ENCODE measurements at places on chromosomes 16 and 17. TPM values are rescaled to one million over a fixed set of nuclear protein-coding genes. Genes with fewer than 3 reads are reported as not detected.

The GUCY2D gene
- total RNA-seq = not detected

GRCh38 chr16:66961914-66962313 lies 848 bp downstream of the CES3 start:
- no peaks in the 10 kb centered on the region for H3K4me1 ChIP-seq
- no peak for DNase-seq
- no peaks in the 10 kb centered on the region for H3K36me3 ChIP-seq
- no peaks in the 10 kb centered on the region for H3K27me3 ChIP-seq
- H3K4me3 ChIP-seq = no peak overlapping the region

DNA sequence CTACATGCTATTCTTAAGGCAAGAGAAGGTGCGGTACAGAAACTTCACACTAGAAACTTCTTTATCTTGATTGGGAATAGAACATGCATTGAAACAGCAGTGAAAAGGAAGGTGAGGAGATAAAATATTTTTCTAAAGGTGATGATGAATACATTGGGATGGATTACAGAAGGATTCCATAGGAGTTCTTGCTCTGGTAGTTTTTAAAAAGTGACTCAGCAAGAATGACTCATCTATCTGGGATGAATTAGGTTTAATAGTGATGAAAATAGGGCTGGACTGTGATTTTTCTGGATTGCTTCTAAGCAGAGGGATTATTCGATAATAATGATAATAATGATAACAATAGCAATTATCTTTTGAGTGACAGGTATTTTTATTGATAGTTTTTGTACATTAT lies 65.6 kb upstream of the HS3ST4 start:
- no peak overlapping the region for H3K4me3 ChIP-seq
- no peaks in the 10 kb centered on the region for H3K27me3 ChIP-seq
- H3K36me3 ChIP-seq = no peaks in the 10 kb centered on the region
- no peaks in the 10 kb centered on the region for H3K4me1 ChIP-seq
- no peak for DNase-seq

The RSKR gene
- 41.4 TPM for total RNA-seq

The LRRC75A gene
- total RNA-seq = 26.2 TPM

- peaks cover 18% of the 10 kb centered on the region for H3K36me3 ChIP-seq
- peak within 1 kb of the TSS; percentile 74 for H3K4me3 ChIP-seq
- DNase-seq = peak; percentile 91
- H3K27me3 ChIP-seq = peaks cover 7% of the 10 kb centered on the region
- peak within 1 kb of the TSS; percentile 78 for H3K27ac ChIP-seq
- peaks cover 12% of the 10 kb centered on the region for H3K4me1 ChIP-seq
Measured at GRCh38 chr16:89507834-89508590, at the start of gene SPG7. SPG7 (plus strand) TSS chr16:89508403; CDS start chr16:89508418, 15 bp downstream.

GRCh38 chr16:11208916-11209665 lies 46.9 kb downstream of the SOCS1 start:
- no peaks in the 10 kb centered on the region for H3K27me3 ChIP-seq
- H3K36me3 ChIP-seq = no peaks in the 10 kb centered on the region
- H3K27ac ChIP-seq = no peak overlapping the region
- no peaks in the 10 kb centered on the region for H3K4me1 ChIP-seq
- no peak for DNase-seq

DNA sequence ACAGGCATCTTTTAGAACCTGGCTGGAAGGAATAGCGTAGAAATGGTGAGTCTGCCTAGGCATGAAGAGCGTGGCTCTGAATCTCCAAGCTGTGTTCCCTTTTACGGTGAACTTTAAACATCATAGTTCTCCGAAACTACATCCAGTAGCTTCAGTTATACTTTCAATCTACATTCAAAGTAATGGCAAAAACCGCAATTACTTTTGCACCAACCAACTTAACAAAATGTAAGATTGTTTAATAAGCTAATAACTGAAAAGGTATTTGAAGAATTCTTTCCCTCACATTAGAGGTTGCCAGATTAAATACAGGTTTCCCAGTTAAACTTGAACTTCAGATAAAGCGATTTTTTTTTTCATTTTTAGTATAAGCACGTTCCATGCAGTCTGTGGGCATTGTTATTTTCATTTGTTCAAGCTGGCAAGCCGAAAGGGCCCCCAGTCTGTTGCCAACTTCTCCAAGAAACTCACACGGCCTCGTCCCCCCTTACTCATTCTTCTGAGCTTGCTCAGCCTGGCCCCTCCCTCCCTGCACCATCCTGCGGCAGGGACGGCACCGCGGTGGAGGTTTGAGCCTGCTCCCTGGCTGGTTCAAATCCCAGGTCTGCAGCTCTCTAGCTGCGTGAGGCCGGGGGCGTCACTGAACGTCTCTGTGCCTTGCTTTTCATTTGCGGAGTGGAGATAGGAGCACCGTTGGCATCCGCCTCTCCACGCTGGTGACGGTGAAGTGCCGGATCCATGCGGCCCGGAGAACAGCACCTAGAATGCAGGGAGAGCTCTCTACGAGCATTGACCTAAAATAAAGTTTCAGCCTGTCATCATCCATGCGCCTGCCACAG lies 3.5 kb upstream of the MTHFSD start:
- no peak overlapping the region for H3K4me3 ChIP-seq
- H3K27me3 ChIP-seq = peaks cover 13% of the 10 kb centered on the region
- no peak for DNase-seq
- no peaks in the 10 kb centered on the region for H3K4me1 ChIP-seq

- H3K36me3 ChIP-seq = no peaks in the 10 kb centered on the region
- no peaks in the 10 kb centered on the region for H3K4me1 ChIP-seq
- H3K27me3 ChIP-seq = no peaks in the 10 kb centered on the region
Measured at GRCh38 chr17:80092959-80093358, 8.4 kb upstream of the GAA start.

DNA sequence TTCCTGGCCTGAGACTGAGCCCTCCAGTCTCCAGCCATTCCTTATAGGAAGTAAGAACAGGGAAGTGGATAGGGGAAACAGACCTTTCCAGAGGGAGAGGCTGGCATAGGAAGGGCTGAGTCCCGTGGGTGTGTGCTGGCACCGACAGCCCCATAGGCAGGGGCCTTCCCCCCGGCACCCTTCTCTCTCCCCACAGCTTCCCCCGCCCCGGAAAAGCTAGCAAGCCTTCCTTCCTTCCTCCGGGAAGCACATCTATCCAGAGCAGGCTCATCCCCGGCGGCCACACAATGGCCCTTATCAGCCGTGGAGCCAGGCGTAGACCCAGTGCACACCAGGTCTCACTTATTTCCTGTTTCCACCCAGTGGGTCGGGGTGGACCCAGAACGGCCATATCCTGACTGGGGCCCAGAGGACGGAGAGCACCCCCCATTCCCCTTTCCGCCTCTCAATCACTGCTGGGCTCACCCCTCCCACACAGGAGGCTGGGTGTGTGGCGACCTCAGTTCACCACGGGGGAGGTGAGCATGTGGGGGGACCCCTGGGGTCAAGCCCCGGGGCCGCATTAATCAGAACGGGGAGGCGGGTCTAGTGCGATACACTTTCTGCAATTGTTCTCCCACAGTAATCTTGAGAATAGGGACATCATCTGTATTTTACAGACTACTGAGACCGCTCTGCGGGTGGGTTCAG lies 950 bp upstream of the MYO1C start:
- no peak overlapping the region for H3K4me3 ChIP-seq
- no peak overlapping the region for H3K27ac ChIP-seq
- H3K27me3 ChIP-seq = peaks cover 23% of the 10 kb centered on the region
- H3K36me3 ChIP-seq = no peaks in the 10 kb centered on the region
- no peak for DNase-seq
- peaks cover 11% of the 10 kb centered on the region for H3K4me1 ChIP-seq

The CES5A gene
- not detected for total RNA-seq

GRCh38 chr16:85401917-85402766 lies 211.0 kb upstream of the GSE1 start:
- H3K27ac ChIP-seq = no peak overlapping the region
- H3K4me1 ChIP-seq = 0 out of 2 replicates have a peak, but pooled peaks cover 6% of the 10 kb centered on the region
- H3K27me3 ChIP-seq = no peaks in the 10 kb centered on the region
- no peak overlapping the region for H3K4me3 ChIP-seq

- H3K27ac ChIP-seq = 0 out of 2 replicates have a peak overlapping the region, but pooled peaks have one; percentile 12
- H3K36me3 ChIP-seq = no peaks in the 10 kb centered on the region
- H3K4me3 ChIP-seq = no peak overlapping the region
- peak; percentile 8 for DNase-seq
- H3K27me3 ChIP-seq = no peaks in the 10 kb centered on the region
Measured at GRCh38 chr17:61253937-61254574, 145.6 kb upstream of the TBX2 start.

DNA sequence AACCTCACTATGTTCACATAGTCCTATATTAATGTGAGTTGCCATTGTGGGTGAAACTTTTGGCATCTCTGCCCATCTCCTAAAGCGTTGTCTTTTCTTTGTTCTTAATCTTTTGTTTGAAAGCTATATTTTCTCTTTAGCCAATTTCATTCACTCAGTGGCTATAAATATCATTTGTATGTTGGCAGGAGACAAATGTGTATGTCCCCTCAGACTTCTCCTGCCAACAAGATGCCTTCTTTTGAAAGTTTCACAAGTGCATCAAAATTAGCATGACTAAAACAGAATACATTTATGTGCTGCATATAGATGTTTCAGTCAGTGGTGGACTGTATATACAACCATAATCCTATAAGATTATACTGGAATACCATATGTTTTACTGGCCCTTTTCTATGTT lies 109.0 kb downstream of the CA10 start:
- DNase-seq = no peak
- H3K27ac ChIP-seq = no peak overlapping the region
- H3K4me1 ChIP-seq = no peaks in the 10 kb centered on the region

DNA sequence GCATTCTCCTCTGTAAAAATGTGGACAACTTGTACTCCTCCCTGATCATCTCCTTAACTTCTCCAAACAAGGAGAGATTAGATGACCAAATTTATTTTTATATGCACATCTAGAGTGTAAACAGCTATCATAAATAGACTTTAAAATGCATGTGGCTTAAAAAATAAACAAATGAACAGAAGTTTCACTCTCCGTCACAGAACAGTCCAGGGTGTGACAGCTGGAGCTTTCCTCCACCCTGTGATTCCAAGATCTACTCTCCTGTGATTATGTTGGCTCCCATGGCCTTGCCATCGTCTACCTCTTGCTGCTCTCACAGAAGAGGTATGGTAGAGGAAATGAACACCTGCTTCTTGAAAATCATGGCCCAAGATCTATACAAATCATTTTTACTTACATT lies 560.2 kb downstream of the TOX3 start:
- no peak overlapping the region for H3K27ac ChIP-seq
- no peaks in the 10 kb centered on the region for H3K4me1 ChIP-seq
- no peak overlapping the region for H3K4me3 ChIP-seq
- no peaks in the 10 kb centered on the region for H3K27me3 ChIP-seq
- DNase-seq = no peak
- no peaks in the 10 kb centered on the region for H3K36me3 ChIP-seq

The FNDC8 gene
- total RNA-seq = not detected

- no peaks in the 10 kb centered on the region for H3K4me1 ChIP-seq
- peak; percentile 51 for DNase-seq
- no peak overlapping the region for H3K4me3 ChIP-seq
- H3K27me3 ChIP-seq = no peaks in the 10 kb centered on the region
- H3K36me3 ChIP-seq = no peaks in the 10 kb centered on the region
- H3K27ac ChIP-seq = no peak overlapping the region
Measured at GRCh38 chr16:80437707-80438106, 103.1 kb upstream of the DYNLRB2 start.

GRCh38 chr17:76307966-76308338 lies at the start of gene QRICH2:
QRICH2 (minus strand) TSS chr17:76308276; CDS start chr17:76307998, 278 bp downstream.
- no peak within 1 kb of the TSS for H3K4me3 ChIP-seq
- DNase-seq = peak; percentile 26
- H3K36me3 ChIP-seq = 0 out of 2 replicates have a peak, but pooled peaks cover 6% of the 10 kb centered on the region
- no peaks in the 10 kb centered on the region for H3K27me3 ChIP-seq
- H3K27ac ChIP-seq = no peak within 1 kb of the TSS
- H3K4me1 ChIP-seq = no peaks in the 10 kb centered on the region

DNA sequence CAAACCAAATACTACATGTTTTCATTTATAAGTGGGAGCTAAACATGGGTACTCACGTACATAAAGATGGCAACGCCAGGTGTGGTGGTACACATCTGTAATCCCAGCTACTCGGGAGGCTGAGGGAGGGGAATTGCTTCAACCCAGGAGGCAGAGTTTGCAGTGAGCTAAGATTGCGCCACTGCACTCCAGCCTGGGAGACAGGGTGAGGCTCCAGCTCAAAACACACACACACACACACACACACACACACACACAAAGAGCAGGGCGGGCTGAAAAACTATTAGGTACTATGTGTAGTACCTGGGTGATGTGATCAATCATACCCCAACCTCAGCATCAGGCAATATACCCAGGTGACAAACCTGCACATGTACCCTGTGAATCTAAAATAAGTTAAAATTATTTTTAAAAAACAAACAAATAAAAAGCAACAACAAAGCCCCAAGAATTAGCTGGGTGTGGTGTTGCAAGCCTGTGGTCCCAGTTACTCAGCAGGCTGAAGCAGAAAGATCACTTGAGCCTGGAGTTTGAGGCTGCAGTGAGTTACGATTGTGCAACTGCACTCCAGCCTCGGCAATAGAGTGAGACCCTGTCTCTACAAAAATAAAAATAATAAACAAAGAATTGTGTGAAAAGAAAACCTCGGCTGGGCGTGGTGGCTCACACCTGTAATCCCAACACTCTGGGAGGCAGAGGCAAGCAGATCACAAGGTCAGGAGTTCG lies 11.9 kb upstream of the FAAP100 start:
- no peak overlapping the region for H3K27ac ChIP-seq
- DNase-seq = no peak
- no peaks in the 10 kb centered on the region for H3K4me1 ChIP-seq
- H3K27me3 ChIP-seq = no peaks in the 10 kb centered on the region
- peaks cover 23% of the 10 kb centered on the region for H3K36me3 ChIP-seq
- no peak overlapping the region for H3K4me3 ChIP-seq

- H3K4me1 ChIP-seq = 0 out of 2 replicates have a peak, but pooled peaks cover 5% of the 10 kb centered on the region
- no peak for DNase-seq
- no peaks in the 10 kb centered on the region for H3K27me3 ChIP-seq
- no peak overlapping the region for H3K4me3 ChIP-seq
- H3K27ac ChIP-seq = no peak overlapping the region
- H3K36me3 ChIP-seq = no peaks in the 10 kb centered on the region
Measured at GRCh38 chr16:65069766-65070165, 52.1 kb downstream of the CDH11 start.

- H3K27ac ChIP-seq = no peak overlapping the region
- peaks cover 15% of the 10 kb centered on the region for H3K4me1 ChIP-seq
- no peaks in the 10 kb centered on the region for H3K27me3 ChIP-seq
- no peak for DNase-seq
- H3K4me3 ChIP-seq = no peak overlapping the region
Measured at GRCh38 chr16:31870809-31871208, 2.8 kb upstream of the ZNF267 start.

The CDRT15L2 gene
- total RNA-seq = not detected

- H3K36me3 ChIP-seq = no peaks in the 10 kb centered on the region
- H3K27me3 ChIP-seq = no peaks in the 10 kb centered on the region
- peaks cover 5% of the 10 kb centered on the region for H3K4me1 ChIP-seq
- no peak overlapping the region for H3K4me3 ChIP-seq
- DNase-seq = no peak
- no peak overlapping the region for H3K27ac ChIP-seq
Measured at GRCh38 chr17:72254808-72255449, 134.1 kb downstream of the SOX9 start.

DNA sequence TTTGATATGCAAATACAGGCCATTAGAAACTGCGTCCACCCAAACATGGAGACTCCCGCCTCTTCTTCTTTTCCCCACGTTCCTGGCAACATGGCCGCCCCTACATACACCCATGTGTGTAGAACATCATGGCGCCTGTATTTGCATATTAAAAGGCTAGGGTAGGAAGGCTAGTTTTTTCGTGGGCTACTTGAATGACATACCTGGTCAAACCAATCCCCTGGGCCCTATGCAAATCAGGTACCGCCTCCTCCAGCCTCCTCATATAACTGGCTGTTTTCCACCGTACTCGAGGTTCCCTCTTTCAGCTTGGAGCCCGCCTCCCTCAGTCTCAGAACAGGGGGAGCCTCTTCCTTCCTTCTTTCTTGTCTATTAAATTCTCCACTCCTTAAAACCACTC lies 840 bp upstream of the CD300LB start:
- no peaks in the 10 kb centered on the region for H3K36me3 ChIP-seq
- H3K4me3 ChIP-seq = no peak overlapping the region
- H3K27me3 ChIP-seq = no peaks in the 10 kb centered on the region
- H3K4me1 ChIP-seq = no peaks in the 10 kb centered on the region
- peak; percentile 86 for DNase-seq

The CCL1 gene
- total RNA-seq = not detected

All from GM23338 (cell line).